NCI-H187 (cell line): ENCODE measurements at places on chromosomes 2 and 18.

- DNase-seq, result peak; percentile 4
Measured at GRCh38 chr18:35756506-35757117, 175.1 kb downstream of the GALNT1 start.

DNA sequence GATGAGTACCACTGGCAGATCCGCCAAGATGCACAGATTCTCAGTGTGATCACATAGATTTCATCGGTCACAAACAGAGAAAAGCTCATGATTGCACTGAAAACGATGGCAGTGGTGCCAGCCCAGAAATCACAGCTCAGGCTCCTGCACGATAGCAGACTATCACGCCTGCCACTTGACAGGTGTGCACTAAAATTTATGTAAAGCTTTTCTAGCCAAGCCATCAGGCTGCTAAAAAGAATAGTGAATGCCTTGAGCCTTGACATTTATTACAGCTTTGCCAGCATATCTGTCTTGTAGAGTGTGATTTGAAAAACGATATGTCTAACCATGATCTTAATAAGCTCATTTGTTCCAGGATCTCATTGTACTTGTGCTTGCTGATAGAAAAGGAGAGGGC, 409.5 kb upstream of the CWC22 start:
- DNase-seq, result no peak

- DNase-seq, result no peak
Measured at GRCh38 chr2:130337735-130338325, 4.9 kb upstream of the IMP4 start.

GRCh38 chr18:55265130-55265675, 305.9 kb upstream of the CCDC68 start:
- no peak for DNase-seq

DNA sequence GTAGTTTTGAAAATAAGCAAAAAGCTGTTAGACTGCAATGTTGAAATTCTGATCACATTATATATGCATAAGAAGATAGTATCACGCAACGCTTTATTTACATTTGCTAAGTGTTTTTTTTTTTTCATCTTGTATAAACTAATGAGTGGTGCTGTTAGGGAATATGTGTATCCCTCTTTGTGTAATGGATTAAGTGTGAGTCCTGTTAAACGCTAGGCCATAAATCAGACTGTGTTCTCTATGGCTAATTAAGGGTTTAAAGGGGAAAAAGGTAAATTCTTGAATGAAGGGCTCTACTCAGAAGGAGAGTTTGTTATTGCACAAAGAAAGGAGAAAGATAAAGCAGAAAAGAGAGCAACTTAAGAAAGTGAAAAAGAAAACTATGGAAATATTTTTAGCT, 4.8 kb upstream of the ASXL3 start:
- no peak for DNase-seq

GRCh38 chr2:179550849-179551248, 286.2 kb upstream of the SESTD1 start:
- DNase-seq, result no peak

- DNase-seq, result no peak
Measured at GRCh38 chr18:13494871-13495445, 231.4 kb downstream of the FAM210A start.

- no peak for DNase-seq
Measured at GRCh38 chr2:157441072-157441454, 2.8 kb downstream of the CYTIP start.

DNA sequence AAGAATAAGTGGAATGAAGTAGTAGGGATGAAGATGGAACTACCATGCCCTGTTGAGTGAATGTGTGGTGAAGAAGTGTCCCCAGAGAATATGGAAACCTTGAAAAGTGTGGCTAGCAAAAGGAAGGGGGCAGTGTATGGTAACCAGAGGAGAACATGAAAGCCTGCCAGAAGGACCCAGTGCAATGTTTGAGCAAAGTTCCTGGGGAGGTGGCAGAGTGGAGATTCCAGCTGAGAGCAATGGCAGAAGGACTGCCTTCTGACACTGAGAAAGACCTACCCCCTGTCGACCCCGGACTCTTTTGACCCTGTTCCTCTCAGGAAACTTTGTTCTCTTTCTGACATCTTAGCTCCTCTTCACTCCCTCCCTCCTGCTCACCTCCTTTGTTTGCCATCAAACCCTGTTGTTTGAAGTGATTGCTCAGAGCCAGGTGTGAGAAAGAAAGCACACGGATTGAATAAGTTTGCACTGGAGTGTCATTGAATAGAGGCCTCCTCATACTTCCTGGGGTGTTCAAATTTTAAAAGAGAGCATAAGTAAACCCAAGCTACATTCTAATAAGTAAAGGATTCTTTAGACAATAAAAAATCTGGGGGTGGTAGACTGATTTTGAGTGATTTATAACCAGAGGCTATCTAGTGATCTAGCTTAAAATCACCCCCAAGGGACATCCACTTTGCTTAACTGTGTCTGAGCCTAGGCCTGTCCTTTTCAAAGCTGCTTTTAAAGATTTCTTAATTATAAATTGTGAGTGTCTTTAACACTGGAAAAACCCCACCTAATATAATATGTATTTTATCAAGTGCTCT, 57.1 kb downstream of the TRIB2 start:
- DNase-seq, result peak; percentile 67

DNA sequence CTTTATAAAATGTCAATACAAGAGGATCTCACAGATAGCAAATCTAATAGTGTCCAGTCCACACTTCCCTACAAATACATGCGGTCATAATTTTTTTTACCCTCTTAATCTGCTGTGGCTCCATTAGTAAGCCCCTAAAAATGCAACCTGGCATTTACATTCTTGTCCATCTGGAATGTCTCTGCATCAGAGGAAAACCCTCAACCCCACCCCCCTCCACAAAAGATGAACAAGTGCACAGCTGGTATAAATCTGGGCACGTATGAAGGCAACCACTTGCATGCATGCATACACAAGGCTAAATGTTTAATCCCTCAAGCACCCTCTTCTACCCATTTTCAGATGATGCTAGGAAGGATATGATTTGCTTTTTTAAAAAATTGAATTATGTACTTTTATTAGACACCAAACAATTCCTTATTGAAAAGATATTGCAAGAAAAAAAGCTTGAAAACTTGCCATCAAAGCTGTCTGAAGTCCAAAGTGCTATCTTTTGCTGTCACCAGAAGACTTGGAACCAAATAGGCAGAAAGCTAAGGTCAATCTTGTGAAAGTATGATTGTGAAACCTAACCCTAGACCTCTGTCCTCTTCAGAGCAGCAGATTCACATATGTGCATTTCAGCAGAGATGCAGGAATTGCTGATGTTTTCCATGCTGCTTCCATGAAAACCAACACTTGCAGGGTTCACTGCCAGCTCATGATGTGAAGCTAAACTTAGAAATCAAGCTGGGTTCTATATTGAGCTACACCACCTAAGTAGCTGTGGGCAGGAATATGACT, 39.0 kb downstream of the IRS1 start:
- DNase-seq, result no peak

GRCh38 chr2:217738061-217738460, 264.7 kb downstream of the TNS1 start:
- DNase-seq, result no peak

DNA sequence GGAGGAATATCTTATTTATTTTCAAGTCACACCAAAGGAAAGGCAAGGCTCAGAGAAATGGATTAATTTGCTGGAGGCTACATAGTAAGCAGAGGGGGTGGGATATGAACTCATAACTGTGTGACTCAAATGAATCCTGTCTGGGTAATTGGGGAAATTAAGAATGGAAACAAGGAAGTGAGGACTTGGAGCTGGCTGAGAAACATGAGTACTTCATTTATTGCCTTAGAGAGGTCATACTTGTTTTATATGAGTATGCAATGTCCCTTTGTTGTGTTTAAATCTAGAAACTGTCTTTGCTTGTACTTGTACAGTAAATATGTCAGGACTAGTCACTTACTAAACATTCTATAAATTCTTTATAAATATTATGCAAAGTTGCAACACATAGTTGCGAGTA, 2166.7 kb upstream of the PIK3C3 start:
- no peak for DNase-seq

GRCh38 chr2:121650315-121650930, 1.2 kb upstream of the CLASP1 start:
- DNase-seq, result no peak

DNA sequence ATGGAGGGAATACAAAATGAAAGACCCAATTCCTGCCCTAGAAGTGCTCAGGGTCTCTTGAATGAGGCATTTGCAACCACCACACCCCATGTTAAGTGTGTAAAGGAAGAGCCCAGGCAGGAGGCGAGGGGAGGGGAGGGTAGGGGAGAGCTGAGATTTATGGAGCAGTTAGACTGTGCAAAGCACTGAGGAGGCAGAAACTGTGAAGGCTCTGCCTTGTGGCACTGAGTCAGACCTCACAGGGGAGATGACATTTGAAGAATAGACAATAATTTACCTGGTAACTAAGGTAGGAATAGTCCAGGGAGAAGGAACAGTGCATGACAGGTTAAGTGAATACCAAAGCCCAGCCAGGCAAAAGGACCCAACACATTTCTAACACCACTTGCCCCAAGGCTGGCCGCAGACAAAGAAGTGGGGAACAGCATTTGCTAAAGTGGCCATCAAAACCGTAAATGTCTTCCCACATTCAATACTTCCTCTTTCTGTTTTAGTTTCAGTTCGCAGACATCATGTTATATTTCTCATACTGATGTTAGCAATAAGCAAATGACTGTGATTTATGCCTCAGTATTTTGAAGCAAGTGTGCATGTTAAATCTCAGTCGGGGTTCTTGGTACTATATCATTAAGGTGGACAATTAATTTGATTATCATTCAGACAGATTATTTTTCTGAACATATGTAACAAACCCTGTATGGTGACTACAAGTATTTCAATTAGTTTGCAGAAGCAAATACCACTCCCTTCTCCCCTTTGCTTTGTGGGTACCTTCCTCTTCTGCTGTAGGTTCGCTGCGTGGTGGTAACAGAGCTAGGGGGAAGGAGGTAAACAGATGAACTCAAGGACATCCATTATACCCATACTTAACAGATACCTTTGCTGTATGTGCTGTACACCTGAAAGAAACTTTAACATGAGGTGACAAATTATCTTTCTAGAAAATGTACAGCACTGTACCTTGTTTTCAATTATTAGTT, 27.5 kb downstream of the CDH20 start:
- DNase-seq, result no peak

- no peak for DNase-seq
Measured at GRCh38 chr2:176206136-176206535, 17.7 kb downstream of the HOXD1 start.

DNA sequence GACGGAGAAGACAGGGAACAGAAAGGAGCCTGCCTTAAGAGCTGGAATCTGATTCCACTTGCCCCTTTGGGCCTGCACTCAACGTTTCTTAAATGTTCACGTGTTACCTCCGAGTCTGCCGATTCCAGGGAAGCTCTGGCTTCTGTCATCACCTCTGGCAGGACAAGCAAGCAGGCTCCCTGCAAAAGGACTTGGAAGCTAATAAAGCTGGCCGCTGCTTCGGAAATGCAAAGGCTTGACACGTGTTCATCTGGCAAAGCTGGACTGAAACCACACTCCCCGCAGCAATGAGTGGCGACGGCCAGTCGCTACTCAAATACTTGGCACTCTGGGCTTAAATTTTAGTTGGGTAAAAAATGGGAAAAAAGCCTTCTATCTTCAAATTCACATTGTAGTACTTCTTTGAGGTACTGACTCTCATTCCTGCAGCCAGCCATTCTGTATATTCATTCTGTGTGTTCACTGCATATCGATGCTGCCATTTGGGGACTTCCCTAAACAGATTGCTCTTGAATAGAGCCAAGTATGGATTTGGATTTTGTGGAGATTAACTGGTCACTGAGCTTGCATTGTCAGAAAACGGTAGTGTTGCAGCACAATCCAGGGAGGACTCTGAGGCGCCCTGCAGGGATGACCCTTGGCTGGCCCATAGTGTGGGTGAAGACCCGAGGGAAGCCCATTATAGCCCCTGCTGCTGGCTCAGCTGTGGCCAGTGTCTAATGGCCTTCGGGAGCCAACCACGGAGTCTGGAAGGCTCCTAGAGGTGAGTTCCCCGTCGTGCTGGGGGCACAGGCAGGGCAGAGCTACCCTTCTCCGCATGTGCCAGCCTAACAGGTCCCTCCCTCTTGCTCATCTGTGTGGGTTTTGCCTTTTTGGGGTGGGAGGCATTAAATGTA, 231.5 kb downstream of the PRKCE start:
- no peak for DNase-seq

DNA sequence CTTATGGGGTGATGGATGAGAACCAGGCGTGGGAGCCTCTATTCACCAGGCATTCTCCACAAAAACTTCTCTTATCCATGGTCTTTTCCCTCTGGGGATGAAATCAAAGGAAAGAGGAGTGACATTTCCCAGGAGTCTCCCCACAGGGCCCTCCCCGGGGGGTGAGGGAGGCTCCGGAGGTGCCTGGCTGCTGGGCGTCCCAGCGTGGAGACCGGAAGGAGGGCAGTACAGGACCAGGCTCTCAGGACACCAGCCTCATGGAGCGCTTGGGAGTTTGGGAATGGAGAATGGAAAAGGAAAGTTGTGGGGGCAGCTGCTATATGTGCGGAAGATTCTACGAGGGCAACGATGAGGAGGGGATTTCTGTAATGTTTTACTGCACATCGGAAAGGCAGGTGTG, 22.1 kb downstream of the CIB4 start:
- no peak for DNase-seq

DNA sequence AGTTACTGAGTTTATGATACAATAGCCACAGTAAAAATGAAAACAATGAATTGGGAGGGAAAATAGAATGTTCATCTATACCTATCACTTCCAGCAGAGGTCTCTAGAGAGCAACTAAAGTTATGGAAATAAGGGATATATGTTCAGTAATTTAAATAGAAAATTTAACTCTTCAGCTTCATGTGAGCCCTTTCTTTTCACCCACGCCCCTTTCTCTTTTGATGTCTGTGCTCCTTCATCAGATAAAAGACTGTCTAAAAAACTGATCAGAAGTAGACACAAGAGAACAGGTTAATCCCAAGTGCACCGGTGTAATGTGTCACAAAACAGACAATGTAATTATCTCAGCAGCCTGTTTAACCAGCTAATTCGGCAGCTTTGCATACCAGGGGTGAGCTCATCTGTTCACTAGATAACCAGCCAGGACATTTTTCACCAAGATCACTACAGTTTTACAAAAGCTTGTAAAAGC, 238.5 kb upstream of the ERBB4 start:
- DNase-seq, result no peak

- DNase-seq, result no peak
Measured at GRCh38 chr2:37665604-37666362, 5.7 kb downstream of the CDC42EP3 start.

- no peak for DNase-seq
Measured at GRCh38 chr2:210713122-210713521, 156.7 kb downstream of the CPS1 start.

- DNase-seq, result no peak
Measured at GRCh38 chr18:60040971-60041370, 141.2 kb downstream of the PMAIP1 start.
